Progenitor cell of endocrine pancreas (in vitro differentiated cells): ENCODE measurements at places on chromosomes 2 and 18. TPM values are rescaled to one million over a fixed set of nuclear protein-coding genes. Genes with fewer than 3 reads are reported as not detected.

The TUBB8B gene
- total RNA-seq = 0.64 and 0.93 TPM in 2 replicates

The CTAGE1 gene
- total RNA-seq = not detected in 2 replicates

The ALLC gene
- total RNA-seq = 0.16 TPM in 1 of 2 replicates, not detected in the other

The VRK2 gene
- 22.7 and 23.6 TPM in 2 replicates for total RNA-seq

The CYP27A1 gene
- total RNA-seq = 15.1 and 16.4 TPM in 2 replicates

The ANKRD62 gene
- total RNA-seq = not detected in 2 replicates

The SAP130 gene
- 43.5 and 45.3 TPM in 2 replicates for total RNA-seq

The CETN1 gene
- not detected in 2 replicates for total RNA-seq

The DSC2 gene
- 94.1 and 96.9 TPM in 2 replicates for total RNA-seq

The CAPG gene
- total RNA-seq = 56.1 and 56.5 TPM in 2 replicates

The SERPINB3 gene
- total RNA-seq = not detected in 2 replicates

The NT5DC4 gene
- total RNA-seq = not detected in 2 replicates

The GRHL1 gene
- total RNA-seq = 13.4 and 14.4 TPM in 2 replicates

The IAH1 gene
- 36.6 and 37.4 TPM in 2 replicates for total RNA-seq

The OR6B2 gene
- total RNA-seq = not detected in 2 replicates

The PLCD4 gene
- total RNA-seq = 0.38 and 0.62 TPM in 2 replicates

The LYPD1 gene
- total RNA-seq = 7.1 and 13.8 TPM in 2 replicates

The FAM161A gene
- 19.0 and 23.7 TPM in 2 replicates for total RNA-seq

The FRZB gene
- 38.2 and 45.5 TPM in 2 replicates for total RNA-seq

The DNER gene
- total RNA-seq = 0.91 TPM in 2 replicates

The GPATCH11 gene
- total RNA-seq = 4.3 and 4.4 TPM in 2 replicates

The CCDC121 gene
- 5.6 and 5.7 TPM in 2 replicates for total RNA-seq

The TFPI gene
- 17.5 and 23.5 TPM in 2 replicates for total RNA-seq

The SULT1C4 gene
- total RNA-seq = 31.2 and 35.5 TPM in 2 replicates

The GAL3ST2 gene
- 0.51 and 0.84 TPM in 2 replicates for total RNA-seq

The POTEI gene
- total RNA-seq = 4.9 and 5.6 TPM in 2 replicates

The VWA3B gene
- total RNA-seq = 0.12 and 0.47 TPM in 2 replicates

The WNT6 gene
- 0.72 and 1.5 TPM in 2 replicates for total RNA-seq

The SPATS2L gene
- total RNA-seq = 110 and 121 TPM in 2 replicates

The ADI1 gene
- 41.8 and 46.6 TPM in 2 replicates for total RNA-seq

The TTN gene
- 12.2 and 17.3 TPM in 2 replicates for total RNA-seq

The TRPM8 gene
- total RNA-seq = not detected in 2 replicates

The LONRF2 gene
- 8.4 and 9.2 TPM in 2 replicates for total RNA-seq

The SERPINB4 gene
- not detected in 2 replicates for total RNA-seq

The ARHGEF4 gene
- total RNA-seq = 5.6 and 6.5 TPM in 2 replicates

The RNF181 gene
- 82.3 and 85.7 TPM in 2 replicates for total RNA-seq

The SFT2D3 gene
- 13.7 and 15.3 TPM in 2 replicates for total RNA-seq

The RFTN2 gene
- total RNA-seq = 5.4 and 5.7 TPM in 2 replicates

The LIMS4 gene
- total RNA-seq = 0.74 and 1.4 TPM in 2 replicates

The CCDC85A gene
- 1.1 TPM in 2 replicates for total RNA-seq

The PPIL3 gene
- 65.1 and 71.8 TPM in 2 replicates for total RNA-seq

The GPR35 gene
- total RNA-seq = 5.8 and 6.5 TPM in 2 replicates

The ARHGAP28 gene
- 109 and 117 TPM in 2 replicates for total RNA-seq

The TMEM17 gene
- 4.8 and 5.9 TPM in 2 replicates for total RNA-seq

The AUP1 gene
- total RNA-seq = 110 and 115 TPM in 2 replicates

The IL1A gene
- total RNA-seq = 0.12 TPM in 1 of 2 replicates, not detected in the other

The FSIP2 gene
- total RNA-seq = 19.4 and 26.8 TPM in 2 replicates

The RNF125 gene
- total RNA-seq = 2.6 and 2.8 TPM in 2 replicates

The CHST9 gene
- 38.9 and 43.2 TPM in 2 replicates for total RNA-seq

The SPP2 gene
- not detected in 2 replicates for total RNA-seq

The SALL3 gene
- 0.34 and 0.51 TPM in 2 replicates for total RNA-seq
